ENCODE measurements at places on chromosomes 1 and 21. TPM values are rescaled to one million over a fixed set of nuclear protein-coding genes. Genes with fewer than 3 reads are reported as not detected.

DNA sequence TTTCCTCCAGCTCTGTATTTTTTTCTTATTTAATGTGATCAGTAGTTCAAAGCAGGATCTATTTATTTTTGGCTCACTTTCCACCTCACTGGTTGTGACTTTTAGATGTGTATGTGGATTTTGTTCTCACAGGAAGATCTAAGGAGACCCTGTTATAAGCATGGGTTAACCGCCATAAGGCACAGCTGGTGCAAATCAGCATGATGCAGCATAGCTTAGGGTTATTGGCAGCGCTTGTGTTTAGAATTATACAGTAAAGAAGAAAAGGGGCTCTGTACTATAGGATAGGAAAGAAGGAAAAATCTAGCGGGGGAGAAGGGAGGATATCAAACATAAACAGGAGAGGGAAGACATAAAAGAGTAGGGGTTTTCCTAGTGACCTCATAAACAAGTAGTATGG lies 26.9 kb upstream of the RGL1 start:
- no peak for DNase-seq

DNA sequence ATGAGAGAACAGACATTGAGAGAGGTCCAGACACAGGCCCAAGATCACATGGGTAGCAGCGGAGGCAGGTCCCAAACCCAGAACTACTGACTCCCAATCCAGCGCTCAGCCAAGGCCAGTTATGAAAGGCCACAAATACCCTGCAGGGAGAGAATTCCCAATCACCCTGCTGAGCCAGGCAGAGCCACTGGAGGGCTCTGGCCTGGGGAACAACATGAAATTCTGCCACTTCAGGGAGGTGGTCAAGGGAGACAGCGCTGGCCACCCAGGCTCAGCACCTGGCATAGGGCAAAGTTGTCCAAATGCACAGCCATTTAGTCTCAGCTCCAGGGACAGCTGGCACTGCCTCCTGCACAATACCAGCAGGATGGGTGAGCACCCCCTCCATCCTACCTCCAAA lies 27.5 kb downstream of the SLC9A1 start:
- no peak for DNase-seq

- DNase-seq = no peak
These were observed 142.4 kb downstream of the MACF1 start for GRCh38 chr1:39346872-39347271.

DNA sequence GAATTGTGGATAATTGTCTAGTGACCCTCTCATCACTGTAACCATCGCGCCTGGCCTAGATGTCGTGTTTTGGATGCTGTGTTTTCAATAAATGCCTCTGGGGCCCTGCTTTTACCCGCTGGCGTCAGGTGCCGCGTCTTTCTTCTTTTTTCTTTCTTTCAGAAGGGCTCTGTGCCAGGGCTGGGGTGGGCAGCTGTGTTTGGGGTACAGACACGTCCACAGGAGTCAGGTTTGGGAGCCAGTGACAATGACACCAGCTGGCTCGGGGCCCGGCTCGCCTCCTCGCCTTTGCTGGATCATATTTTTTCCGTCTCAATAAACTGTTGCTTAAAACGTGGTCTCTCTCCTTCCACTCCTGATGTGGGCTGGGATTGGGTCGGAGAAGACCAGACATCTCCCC lies 16.1 kb downstream of the TMEM201 start:
- DNase-seq = no peak

DNA sequence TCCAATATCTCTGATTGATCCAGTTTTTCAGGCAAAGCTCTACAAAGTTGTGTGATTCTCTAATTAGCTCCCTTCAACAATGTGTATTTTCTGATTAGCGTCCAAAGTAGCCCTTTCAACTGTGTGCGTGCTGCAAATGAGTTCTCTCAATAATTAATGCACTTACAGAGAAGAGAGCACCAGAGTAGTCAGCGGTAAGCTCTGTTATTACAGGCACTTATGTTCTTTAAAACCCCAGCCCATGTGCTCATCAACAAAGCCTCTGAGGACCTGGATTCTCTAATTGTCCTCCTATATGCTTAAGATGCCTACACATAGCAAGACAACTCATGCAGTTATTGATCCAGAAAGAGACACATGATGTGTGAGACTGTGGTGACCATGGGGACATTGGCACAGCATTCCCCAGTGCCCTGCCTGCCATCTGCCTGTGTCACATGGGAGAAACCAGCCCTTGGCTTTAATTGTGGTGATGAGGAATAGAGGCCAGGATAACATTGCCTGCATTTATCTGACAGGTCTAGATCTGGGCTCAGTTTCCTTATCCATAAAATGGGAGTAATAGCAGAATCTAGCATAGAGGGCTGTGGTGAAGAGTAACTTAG lies 151.7 kb downstream of the PCP4 start:
- DNase-seq = no peak

DNA sequence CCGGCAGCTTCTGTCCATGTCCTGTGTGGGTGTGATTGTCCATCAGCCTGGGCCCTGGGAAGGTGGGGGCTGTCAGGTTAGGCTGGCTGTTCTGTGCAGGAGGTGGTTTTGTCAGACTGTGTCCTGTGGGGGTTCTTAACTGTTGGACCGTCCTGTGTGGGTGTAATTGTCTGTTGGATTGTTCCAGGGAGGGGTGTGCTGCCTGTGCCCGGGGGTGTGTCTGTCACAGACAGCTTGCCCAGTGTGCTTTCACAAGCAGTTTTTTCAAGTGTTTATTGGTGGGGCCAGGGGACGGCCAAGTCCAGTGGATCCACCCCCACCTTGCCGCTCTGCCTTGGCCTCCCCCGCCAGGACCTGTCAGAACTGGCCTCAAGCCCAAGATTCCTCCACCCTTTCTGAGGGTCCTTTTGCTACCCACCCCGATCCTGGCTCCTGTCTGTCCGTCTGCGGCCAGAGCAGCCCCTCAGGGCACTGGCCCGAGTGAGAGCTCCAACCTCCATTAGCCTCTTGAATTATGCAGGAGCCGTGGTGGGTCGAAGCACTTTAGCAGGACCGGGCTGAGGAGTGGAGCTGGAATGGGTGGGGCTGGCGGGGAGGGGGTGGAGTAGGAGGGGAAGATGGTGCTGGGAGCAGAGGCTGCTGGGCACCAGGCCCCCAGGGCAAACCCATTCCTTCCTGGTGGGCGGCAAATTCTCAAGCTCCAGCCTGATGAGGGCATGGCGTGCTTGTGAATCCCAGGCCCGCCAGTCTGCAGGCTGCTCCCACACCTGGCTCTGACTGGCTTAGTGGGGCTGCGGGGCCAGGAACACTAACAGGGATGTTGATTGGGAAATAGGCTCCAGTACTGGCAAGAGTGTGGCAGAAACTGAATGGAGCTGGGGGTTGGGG lies 47.2 kb downstream of the PTPRF start:
- DNase-seq = peak; percentile 75

DNA sequence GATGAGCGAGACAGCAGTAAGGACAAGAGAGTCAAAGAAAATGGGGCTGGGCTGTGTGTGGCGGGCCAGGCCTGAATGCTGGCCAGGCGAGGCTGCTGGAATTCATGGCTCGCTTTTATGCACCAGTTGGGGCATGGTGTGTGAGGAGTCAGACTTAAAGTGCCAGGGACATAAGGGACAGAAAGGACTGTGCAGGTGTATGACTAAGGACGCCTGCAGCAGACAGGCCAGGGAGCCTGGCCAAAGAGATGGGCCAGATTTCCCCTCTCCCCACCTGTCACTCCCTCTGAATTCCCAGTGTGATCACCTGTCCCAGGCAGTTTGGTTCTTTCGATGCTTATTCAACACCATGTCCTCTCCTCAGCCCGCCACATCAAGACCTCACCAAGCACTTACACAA lies 16.9 kb upstream of the SMIM12 start:
- no peak for DNase-seq

DNA sequence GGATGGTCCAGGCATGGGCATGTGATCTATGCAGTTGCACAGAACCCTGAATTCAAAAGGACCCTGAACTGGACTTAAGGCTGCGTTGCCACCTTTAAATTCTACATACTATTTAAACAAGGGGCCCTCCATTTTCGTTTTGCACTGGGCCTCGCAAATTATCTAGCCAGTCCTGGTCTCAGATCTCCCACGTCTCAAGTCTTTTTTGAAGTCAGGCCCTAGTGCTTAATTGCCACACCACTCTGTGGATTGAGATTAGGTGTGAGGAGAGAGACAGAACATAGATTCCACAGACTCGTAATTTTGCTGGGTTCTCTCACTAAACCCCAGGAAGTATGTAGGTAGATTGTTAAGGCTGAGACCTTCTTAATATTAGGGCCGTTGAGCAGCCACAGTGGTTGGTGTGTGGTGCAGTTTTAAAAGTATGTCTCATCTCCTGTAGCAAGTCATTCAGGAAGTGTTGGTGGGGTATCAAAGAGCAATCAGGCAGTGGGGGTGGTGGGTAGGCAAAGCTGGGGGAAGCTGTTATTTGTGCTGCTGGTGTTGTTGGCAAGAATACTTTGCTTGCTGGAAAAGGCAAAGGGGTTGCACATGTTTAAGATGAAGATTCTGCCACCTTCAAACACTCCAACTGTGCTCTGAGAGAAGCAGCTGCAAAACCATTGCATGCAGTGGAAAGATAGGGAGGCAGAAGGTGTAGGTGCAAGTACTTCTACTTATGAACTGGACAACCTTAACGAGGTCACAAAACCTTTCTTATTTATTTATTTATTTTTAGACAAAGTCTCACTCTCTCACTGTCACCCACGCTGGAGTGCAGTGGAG lies 11.2 kb downstream of the CD84 start:
- DNase-seq = no peak

GRCh38 chr1:161179698-161180097 lies 2.4 kb upstream of the B4GALT3 start:
- DNase-seq = no peak

DNA sequence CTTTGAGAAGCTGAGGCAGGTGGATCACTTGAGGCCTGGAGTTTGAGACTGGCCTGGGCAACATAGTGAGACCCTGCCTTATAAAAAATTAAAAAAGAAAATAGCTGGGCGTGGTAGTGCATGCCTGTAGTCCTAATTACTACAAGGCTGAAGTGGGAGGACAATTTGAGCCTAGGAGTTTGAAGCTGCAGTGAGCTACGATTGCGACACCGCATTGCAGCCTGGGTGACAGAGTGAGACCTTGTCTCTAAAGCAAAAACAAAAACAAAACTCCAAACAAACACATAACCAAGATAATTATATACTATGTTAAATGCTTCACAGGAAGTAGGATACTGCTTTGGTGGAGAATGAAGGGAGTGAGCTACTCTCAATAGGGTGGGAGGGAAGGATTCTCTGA lies 5.4 kb upstream of the PAFAH2 start:
- no peak for DNase-seq

- DNase-seq = peak; percentile 36
These were observed 113.5 kb downstream of the PRDM2 start for GRCh38 chr1:13813398-13814012.

- no peak for DNase-seq
These were observed 2.3 kb downstream of the SLC2A5 start for GRCh38 chr1:9066945-9067807.

DNA sequence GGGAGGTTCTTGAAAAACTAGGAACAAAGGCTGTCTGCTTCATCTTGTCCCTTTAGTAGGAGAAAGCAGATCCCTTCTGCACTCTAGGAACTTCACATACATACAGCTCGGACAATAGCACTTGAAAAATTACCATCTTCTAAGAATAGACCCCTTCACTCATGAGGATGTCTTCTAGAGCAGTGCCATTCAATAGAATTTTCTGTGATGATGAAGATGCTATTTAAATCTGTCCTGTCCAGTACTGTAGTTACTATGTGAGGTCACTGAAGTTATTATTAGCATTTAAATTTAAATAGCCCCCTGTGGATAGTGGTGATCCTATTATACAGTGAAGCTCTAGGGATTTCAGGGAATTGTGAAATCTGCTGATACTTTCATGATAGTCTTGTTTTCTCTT lies 46.4 kb upstream of the RAB3GAP2 start:
- no peak for DNase-seq

GRCh38 chr1:109905491-109905890 lies 5.2 kb upstream of the CSF1 start:
- no peak for DNase-seq

DNA sequence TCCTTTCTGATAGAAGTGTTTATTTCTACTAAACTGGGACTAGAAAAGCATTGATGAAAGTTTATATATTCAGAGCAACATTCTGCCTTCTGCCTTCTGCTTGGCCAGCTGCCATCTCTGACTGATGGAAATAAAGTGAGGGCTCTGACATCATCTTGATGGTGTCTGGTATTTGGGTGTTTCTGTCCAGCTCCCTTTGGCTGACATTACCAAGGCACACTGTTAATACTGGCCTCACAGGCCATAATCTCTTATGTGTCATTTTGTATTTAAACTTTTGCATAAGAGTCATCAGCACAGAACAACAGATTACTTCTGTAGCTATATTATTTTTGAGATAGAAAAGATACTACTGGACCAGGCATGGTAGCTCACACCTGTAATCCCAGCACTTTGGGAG lies 216.9 kb downstream of the RYR2 start:
- DNase-seq = peak; percentile 66

- DNase-seq = peak; percentile 70
These were observed 102.4 kb upstream of the ST6GALNAC5 start for GRCh38 chr1:76764638-76765454.

DNA sequence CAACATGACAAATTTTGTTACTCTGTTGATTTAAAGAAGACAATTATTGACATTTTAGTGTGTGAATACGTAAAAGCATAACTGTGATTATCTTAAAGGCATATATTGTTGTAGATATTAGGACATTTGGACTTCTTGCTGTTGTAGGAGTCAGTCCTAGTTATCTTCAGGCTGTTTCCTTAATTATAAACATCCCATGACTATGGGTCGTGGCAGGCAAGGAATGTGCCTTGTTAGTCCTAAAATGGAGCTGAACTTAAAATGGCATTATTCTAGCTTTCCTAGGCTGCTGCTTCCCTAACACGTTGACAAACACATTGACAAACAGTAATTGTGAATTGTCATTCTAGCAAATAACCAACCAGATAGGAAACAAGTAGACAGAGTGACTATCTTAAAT lies 4.4 kb upstream of the MPZL1 start:
- DNase-seq = no peak

DNA sequence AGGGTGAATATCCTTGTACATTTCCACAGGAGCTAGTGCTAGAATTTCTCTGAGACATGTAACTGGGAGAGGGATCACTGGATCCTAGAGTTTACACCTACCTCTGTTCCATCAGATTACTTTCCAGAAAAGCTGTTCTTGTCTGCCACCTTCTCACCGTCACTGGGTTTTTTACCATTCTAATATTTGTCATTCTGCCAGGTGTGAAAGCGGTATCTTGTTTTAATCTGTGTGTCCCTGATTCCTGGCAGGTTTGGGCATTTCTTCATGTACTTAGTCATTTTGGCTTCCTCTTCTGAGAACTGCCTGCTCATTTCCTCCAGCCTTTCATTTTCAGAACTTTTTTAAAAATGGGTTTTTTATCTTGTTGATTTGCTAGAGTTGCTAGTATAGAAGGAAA lies 5.1 kb downstream of the PMF1 start:
- DNase-seq = no peak

HTR6 gene
- polyA plus RNA-seq = 0.05 TPM

CRP gene
- polyA plus RNA-seq = not detected

C1orf94 gene
- polyA plus RNA-seq = not detected

SPRR4 gene
- not detected for polyA plus RNA-seq

FBXO2 gene
- polyA plus RNA-seq = 17.0 TPM

KRTAP10-9 gene
- polyA plus RNA-seq = not detected

Measured in SK-N-SH (cell line).